ENCODE measurements at places on chromosomes 6 and 20. TPM values are rescaled to one million over a fixed set of nuclear protein-coding genes. Genes with fewer than 3 reads are reported as not detected.

CTCFL gene
- not detected for total RNA-seq

PROKR2 gene
- total RNA-seq: not detected

SYNGAP1 gene
- 16.1 TPM for total RNA-seq

CST7 gene
- total RNA-seq: not detected

PNLDC1 gene
- 0.20 TPM for total RNA-seq

SPDEF gene
- not detected for total RNA-seq

CLPSL1 gene
- not detected for total RNA-seq

SAMD5 gene
- 0.85 TPM for total RNA-seq

SPATA25 gene
- total RNA-seq: 0.65 TPM

OR2H1 gene
- not detected for total RNA-seq

LY86 gene
- not detected for total RNA-seq

SAMD3 gene
- 9.3 TPM for total RNA-seq

ESF1 gene
- total RNA-seq: 10.7 TPM

GNAS-AS1 gene
- 0.72 TPM for total RNA-seq

RAD21L1 gene
- total RNA-seq: 0.13 TPM

ERGIC3 gene
- 518 TPM for total RNA-seq

BHLHE23 gene
- total RNA-seq: not detected

GNMT gene
- total RNA-seq: 0.13 TPM

SPEF1 gene
- 0.20 TPM for total RNA-seq

Data from smooth muscle cell of the pulmonary artery (primary cell).